ENCODE measurements at places on chromosomes 13 and 19.

- DNase-seq = no peak
These were observed 472.6 kb upstream of the KLHL1 start for GRCh38 chr13:70580825-70581224.

- peak; percentile 44 for DNase-seq
These were observed 5.8 kb upstream of the DAPK3 start for GRCh38 chr19:3976495-3977241.

DNA sequence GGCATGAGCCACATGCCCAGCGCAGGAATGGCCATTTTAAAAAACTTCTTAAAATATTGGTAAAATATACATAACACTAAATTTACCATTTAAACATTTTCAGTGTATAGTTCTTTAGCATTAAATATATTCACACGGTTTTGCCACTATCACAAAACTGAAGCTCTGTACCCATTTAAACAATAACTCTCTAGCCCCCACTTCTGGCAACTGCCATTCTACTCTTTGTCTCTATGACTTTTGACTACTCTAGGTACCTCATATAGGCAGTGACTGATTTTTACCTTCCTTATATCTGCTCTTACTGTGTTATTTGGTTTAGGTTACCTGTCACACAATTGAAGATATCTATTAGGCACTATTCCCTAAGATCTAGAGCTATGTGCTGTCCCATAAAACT, 2.3 kb upstream of the KBTBD7 start:
- no peak for DNase-seq

DNA sequence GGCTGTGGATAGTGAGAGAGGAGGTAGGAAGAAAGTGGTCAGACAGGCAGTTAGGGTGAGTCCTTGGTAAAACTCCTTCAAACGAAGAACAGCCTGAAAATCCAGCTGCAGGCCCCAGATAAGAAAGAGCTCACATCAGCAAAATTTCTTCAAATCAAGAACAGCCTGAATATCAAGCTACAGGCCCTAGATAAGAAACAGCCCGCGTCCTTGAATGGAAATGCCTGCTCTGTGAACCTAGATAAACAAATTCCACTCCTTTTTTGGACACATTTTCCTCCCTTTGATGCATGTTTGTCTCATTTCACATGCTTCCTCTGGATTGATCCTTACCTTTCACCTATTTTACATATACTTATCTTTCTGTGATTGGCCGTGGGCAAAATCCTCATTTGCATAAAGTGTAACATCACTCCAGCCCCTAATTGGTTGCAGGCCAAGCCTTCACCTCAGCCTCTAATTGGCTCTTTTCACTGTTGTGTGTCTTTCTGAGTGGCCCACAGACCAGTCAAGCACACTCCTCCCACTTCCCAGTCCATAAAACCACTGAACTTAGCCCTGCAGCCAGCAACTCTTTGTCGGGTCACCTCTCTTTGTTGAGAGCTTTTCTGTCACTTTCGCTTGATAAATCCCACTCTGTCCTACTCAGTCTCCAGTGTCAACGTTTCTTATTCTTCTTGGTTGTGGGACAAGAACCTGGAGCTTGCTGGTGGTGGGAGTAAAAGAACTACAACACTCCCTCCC, 6.0 kb upstream of the SULT2A1 start:
- DNase-seq = no peak

DNA sequence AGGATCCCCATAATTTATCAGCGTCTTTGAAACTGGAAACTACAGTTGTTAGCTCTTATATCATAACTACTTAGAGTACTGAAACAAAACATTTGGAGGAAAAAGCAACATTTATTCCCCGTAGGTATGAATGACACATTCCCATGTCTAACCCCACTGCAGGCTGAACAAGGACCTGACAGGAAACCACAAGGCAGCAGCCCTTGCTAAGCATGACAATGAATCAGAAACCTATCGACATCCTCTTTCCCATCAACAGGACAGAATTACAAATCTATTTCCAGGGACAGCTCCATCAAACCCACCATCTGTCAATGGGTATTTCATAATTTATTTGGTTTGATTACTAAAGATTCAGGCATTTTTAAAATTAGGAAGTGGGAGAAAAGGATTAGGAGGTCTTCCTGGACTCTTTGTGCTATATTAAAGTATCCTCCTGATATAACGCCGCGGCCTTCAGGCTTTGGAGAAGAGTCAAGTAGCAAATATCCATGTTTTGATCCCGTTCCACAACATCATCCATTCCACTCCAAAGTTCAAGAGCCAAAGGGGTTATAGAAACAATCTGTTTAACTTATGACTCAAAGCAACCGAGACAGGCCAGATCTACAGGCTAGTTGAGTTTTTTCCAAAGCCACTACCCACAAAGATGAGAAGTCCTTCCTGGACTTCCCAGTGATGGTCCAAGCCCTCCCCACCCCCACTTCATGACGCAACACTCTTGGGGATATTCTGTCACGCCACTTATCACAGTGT, 51.1 kb downstream of the FAM216B start:
- DNase-seq = no peak

DNA sequence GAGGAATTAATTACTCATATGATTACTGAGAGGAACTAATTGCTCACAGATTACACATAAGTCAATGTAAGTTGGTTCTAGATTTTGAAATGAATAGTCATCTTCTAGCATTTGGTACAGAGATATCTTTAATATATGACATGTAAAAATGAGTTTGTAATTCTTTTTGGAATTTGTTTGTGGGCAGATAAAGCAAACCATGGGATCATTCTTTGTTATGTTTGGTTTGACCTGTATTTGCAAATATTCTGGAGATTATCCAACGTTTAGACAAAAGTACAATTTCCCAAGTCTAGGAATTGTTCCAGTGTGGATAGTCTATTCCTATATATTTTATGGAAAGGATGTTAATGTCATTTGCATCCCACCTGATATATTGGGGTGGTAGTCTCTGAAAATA, 309.6 kb upstream of the EDNRB start:
- no peak for DNase-seq

DNA sequence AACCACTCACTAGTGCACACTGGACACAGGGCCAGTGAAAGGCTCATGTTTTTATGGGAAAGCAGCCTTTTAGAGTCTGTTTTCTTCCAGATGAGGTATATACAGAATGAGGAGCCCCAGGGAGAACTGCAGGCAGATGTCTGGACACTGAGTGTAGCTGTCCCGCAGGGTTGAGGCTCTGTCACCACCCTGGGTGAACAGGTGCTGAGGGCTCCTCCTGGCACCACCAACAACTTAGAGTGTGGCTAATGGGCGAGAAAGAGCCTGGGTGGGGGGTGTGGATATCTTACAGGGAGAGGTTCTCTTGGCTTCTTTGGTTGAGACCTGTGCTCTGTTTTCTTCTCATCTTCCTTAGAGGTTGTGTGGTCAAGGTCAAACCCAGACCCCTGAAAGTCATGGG, 202.1 kb upstream of the GPR12 start:
- DNase-seq = no peak

DNA sequence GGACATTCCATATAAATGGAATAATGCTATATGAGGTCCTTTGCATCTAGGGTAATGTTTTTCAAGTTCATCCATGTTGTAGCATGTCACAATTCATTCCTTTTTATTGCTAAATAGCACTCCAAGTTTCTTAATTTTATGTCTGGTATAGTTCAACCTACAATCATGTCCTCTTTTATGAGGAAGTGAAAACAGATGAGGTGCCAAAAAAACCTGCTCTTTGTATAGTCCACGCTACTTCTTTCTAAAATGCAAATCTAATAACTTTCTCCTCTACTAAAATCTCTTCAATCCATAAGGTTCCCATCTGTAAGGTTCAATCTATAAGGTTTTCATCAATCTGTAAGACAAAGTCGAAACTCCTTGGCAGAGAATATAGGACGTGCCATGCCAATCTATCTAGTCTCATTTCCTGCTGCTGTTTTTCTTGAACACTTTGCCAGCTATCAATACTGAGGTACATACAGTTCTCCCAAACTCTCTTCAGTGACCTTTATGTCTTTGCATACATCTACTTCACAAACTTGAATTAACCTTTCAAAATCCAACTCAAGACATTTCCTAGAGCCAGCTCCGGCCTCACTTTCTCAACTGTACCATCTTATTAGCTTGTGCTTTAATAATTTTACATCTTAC, 33.7 kb downstream of the INTS6 start:
- DNase-seq = no peak

DNA sequence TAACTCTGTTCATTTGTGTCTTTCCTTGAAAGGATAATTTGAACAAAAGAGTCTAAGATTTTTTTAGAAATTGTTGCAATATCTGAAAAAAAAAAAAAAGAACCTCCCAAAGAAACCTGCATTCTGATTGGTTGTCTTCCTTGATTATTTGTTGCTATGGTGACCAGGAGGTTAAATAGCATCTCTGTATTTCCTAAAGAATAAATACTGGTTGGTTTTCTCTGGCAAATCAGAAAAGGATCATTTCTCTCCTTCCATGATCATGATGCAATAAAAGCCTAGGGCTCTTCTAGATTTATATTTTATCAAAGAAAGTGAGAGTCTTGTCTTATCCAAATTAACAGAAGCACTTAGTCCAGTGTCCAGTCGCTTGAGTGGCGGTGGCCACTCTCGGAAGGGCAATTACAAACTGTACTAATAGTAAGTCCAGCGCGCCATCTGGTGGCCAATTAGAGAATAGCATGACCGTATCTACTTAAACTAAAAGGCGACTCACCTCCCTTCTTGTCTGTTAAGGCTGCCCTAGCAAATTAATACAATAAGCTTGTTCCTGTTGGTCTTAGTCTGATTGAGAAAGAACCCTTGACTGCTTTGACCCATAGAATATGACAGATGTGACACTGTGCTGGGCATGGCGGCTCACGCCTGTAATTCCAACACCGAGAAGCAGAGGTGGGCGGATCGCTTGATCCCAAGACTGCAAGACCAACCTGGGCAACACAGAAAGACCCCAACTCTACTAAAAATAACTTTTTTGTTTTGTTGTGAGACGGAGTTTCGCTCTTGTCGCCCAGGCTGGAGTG, 47.0 kb upstream of the PNMA8B start:
- peak; percentile 84 for DNase-seq

Measured in right forelimb (tissue), 1 donor.